ENCODE measurements at places on chromosomes 1 and 21.

DNA sequence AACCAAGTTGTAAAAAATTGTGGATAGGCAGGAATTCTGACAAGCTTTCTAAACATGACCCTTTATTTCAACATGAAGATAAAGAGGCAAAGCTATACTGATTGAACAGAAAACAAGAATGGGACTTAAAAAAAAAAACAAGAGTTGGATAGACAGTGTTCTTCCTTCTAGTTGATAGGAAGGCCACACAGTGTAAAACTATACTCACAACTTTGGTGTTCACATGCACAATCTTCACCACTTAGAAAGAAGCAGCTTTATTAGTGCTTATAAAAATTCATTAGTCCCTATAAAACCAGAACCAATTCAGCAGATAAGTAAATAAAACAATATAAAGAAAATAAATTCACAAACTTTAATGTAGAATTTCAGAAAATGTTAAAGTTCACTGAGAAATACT lies 101.8 kb downstream of the AKT3 start:
- no peak for DNase-seq

DNA sequence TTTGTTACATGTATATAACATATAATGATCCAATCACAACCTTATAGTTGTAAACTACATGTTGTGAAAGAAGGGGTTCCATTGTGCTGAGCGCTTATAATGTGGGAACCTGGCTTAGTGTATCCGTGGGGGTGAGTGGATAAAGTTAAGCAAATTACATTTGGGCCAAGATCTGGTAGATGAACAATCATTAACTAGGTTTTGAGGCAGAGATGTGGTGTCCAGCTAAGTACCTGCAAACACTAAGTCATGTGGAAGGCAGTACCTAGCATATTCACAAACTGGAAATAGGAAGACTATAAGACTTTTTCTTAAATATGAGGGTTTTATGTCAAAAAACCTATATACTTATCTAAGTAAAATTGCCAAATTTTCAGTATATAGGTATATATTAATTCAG lies 167.2 kb upstream of the PDE4B start:
- no peak for DNase-seq

DNA sequence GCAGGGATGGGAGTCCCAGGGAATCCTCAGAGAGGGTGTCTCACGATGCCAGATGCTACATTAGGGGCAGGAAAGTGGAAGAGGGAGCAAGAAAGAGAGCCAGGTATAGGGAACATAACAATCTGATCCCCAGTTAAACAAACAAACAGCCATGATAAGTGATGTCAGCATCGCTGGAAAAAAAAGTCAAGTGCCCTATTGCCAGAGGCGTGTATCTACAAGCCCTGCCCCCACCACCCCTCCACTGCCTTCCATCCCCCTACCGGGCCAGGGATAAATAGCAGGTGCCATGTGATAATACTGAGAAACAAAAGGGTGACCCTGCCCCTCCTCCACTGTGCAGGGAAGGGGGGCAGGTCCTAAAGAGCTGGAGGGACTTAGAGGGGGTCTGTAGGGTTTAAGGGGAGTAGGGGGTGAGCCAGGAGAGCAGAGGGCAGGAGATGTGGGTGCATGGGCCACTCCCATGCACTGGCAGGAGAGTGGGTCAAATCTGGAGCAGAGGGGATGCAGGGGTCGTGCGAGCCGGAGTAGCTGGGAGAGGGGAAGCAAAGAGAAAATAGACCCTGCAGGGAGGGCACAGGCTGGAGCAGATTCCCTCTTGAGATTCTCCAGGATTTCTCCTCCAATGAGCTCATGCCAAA lies 3.4 kb downstream of the SLC26A9 start:
- no peak for DNase-seq

GRCh38 chr21:38542263-38542662 lies 44.0 kb upstream of the ERG start:
- DNase-seq, result no peak

- peak; percentile 8 for DNase-seq
Measured at GRCh38 chr1:41637367-41637766, 152.9 kb upstream of the EDN2 start.

DNA sequence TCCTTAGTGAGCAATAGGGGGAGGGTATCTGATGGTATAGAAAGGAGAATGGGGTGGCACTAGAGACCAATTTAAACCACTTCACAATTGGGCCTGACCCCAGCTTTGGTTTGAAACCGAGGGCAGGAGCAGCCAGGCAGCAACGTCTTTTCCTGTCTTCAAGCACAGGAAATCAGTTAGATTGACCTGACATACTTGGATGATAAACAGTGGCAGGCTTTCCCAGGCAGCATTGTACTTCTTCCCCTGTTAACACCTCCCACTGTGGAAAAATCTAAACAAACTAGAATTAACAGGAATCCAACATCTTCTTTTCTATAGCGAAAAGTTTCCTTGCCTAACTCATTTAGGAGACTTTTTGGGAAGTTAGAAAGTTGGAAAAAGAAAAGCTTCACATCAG lies 40.6 kb downstream of the SELL start:
- no peak for DNase-seq

GRCh38 chr1:8985915-8986813 lies 40.1 kb downstream of the SLC2A7 start:
- no peak for DNase-seq

DNA sequence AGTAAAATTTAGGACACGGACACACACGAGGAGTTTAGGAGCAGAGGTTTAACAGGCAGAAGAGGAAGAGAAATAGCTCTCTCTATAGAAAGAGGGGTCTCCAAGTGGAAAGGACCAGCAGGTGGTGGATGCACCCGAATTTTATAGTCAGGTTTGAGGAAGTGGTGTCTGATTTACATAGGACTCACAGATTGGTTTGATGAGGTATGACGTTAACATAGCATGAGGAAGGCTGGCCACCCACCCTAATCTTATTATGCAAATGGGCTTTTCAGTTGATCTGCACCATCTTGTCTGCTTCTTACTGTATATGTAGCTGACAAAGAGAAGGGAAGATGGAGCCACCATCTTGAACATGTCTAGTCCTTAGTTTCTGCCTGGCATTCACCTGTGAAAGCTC lies 52.5 kb upstream of the RGS2 start:
- no peak for DNase-seq

GRCh38 chr1:36109041-36109679 lies 15.9 kb downstream of the COL8A2 start:
- peak; percentile 44 for DNase-seq

DNA sequence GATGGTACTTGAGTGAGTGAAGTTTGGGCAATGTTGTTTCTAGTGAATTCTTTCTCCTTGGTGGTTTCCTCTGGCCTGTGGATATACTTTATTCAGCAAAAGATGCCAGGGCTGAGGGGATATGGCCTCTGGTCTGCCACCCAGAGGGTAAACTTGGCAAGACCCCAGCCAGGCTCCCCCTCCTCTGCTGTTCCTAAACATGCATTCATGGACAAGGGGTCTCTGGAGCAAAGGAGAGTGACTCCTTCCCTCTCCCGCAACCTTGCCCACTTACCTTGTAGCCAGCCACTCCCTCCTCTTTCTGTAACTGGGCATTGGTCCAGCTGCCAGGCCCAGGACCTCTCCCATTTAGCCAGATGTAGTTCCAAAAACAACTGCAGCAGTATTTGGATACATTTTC lies 43.8 kb downstream of the RUNX3 start:
- no peak for DNase-seq

DNA sequence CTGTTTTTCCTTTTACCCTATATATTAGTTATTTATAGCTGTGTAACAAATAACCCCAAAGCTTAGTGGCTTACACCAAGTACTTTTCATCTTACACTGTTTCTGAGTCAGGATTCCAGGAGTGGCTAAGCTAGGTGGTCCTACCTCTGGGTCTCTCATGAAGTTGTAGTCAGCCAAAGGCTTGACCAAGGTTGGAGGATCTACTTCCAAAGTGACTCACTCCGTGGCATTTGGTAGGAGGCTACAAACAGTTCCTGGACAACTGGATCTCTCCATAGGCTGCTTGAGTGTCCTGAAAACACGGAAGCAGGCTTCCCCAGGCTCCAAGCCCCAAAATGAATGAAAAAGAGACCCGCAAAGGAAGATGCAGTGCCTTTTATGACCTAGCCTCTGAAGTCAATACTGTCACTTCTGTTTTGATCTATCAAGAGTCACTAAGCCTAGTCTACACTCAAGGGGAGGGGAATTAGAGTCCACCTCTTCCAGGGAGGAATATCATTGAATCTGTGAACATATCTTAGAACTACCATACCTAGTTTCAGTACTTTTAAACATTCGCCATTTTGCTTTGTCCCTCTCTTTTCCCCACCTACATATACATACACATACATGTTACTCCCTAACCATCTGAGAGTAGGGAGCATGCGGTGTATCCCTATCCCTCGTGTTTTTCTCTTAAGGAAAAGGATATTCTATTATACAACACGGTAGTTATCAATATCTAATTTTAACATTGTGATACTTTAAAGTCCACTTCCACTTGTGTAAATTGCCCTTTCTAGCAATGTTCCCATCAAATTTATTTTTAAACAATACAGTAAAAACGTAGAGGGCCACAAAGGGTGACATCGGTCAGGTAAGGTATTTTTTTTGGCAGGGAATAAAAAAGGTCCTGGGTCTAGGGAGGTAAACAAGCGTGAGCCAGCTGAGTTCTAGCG lies 67.2 kb downstream of the SLC35A3 start:
- no peak for DNase-seq

DNA sequence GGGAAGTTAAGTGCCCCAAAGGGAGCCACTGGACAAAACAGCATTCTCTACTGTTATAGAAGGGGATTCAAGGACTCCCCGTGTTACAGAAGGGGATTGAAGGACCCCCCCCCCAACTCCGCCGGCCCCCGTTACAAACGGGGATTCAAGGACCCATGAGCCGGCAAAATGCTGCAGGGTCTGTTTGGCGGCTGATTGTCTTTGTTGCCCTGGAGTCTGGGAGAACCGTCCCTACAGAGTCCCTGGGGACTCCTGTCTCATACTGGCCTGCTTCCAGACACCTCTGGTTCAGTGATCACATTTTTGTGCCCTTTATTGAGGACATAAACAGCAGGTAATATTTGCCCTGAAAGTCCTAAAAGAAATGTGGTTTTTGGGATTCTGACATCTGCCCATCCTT lies 96.4 kb downstream of the SYF2 start:
- no peak for DNase-seq

DNA sequence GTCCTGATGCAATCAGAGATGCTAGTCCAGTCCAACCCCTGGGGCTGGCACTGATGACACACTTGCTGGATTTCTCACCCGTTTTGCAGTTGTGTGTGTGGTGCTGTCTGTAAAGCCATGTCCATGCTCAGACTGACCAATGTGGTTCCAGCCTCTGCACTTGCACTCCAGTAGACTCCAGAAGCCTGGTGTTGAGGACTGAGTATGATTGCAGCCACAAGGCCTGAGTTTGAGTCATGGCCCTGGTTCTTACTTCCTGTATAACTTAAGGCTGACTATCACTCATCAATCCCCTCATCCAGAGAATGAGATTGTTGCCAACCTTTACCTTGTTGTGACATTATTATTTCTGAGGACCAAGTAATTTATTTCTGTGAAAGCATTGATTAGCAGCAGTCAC lies 34.8 kb upstream of the IKBKE start:
- no peak for DNase-seq

DNA sequence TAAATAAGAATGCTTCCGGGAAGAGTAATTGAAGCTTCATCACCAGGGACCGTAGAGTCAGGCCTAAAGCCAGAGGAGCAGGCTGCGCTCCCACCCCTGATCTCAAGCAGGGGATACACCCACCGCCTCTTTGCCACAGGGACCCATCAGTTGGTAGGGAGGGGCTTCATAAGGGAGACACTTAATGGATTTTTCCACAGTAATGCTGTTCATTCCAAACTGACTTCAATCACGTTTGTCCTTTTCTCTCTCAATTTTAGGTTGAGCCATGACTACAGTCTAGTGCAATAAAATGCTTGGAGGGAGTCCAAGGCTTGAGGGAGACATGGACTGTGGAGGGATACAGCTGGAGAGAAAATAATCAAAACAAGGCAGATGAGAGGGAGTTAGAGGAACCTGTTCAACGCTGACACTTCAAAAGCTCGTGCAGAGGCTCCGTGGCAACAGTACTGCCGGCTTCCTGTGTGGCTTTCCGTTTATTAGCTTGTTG lies 111.5 kb downstream of the SEC16B start:
- DNase-seq, result no peak

GRCh38 chr1:78894811-78895210 lies 111.7 kb downstream of the ADGRL4 start:
- no peak for DNase-seq

- DNase-seq, result peak; percentile 57
Measured at GRCh38 chr1:201447903-201448871, 20.8 kb downstream of the PHLDA3 start.

DNA sequence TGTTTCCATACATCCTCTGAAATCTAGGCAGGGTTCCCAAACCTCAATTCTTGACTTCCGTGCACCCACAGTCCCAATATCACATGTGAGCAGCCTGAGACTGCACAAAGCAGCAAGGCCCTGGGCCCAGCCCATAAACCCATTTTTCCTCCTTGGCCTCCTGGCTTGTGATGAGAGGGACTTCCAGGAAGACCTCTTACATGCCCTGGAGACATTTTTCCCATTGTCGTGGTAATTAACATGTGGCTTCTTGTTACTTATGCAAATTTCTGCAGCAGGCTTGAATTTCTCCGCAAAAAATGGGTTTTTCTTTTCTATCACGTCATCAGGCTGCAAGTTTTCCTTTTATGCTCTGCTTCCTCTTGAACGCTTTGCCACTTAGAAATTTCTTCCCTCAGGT lies 3.3 kb upstream of the PIGK start:
- DNase-seq, result no peak

GRCh38 chr1:6033986-6034749 lies 11.5 kb upstream of the KCNAB2 start:
- DNase-seq, result peak; percentile 48

GRCh38 chr1:70706381-70707037 lies 295.4 kb downstream of the CTH start:
- DNase-seq, result no peak

GRCh38 chr1:2393471-2393877 lies 1.8 kb downstream of the RER1 start:
- DNase-seq, result no peak

DNA sequence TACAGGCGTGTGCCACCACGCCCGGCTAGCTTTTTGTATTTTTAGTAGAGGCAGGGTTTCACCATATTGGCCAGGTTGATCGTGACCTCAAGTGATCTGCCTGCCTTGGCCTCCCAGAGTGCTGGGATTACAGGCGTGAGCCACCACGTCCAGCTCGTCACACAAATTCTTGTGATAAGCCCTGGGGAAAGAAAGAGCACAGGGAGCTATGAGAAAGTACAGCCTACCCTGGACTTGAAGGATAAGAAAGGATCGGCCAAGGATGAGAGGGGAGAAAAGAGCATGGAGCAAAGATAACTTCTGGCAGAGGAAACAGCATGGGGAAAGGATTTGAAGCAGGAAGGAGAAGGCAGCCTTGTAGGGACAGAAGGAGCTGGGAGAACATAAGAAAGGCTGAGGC lies 29.2 kb downstream of the SESN2 start:
- no peak for DNase-seq

- DNase-seq, result no peak
Measured at GRCh38 chr1:169113613-169114119, 7.2 kb downstream of the ATP1B1 start.

- no peak for DNase-seq
Measured at GRCh38 chr1:165240492-165240891, 116.0 kb downstream of the LMX1A start.

All from activated CD8-positive, alpha-beta memory T cell treated with anti-CD3 and anti-CD28 coated beads, Interleukin-2, amount 50 U/mL, for 4 hours (primary cell).